Stimulated activated CD4-positive, alpha-beta T cell treated with anti-CD3 and anti-CD28 coated beads, TNF-alpha, amount 100 ng/mL, for 1 hour (primary cell): ENCODE measurements at places on chromosomes 16 and 17.

DNA sequence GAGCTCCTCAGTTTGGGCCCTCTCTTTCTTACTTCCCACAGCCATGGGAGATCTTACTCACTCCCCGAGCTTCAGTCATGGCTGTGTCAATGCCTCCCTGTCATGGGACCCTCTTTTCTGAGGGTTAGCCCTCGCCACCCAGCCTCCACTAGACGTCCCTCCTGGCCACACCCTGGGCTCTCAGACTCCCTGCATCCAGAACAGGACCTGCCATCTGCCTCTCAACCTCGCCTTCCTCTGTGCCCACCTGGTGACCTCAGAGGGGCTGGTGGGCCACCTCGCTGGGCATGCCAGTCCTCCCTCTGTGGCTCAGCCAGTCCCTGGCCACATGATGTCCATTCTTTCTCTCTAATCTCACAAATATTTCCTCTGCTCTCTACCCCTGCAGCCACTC, 54.6 kb upstream of the MED9 start:
- no peak for DNase-seq

- DNase-seq, result no peak
These were observed 66.2 kb downstream of the IRF8 start for GRCh38 chr16:85965125-85965524.

DNA sequence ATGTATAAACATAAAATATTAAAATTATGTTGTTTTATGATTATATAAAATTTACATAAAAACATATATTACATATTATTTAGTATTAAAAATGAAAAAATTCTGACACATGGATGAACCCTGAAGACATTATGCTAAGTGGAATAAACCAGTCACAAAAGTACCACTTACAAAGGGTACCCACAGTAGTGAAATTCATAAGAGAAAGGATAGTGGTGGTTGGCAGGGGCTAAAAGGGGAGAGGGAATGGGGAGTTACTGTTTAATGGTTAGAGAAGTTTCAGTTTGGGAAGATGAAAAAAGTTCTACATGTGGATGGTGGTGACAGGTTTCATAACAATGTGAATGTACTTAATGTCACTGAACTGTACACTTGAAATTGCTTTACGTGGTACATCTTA, 41.4 kb downstream of the FBXL20 start:
- no peak for DNase-seq

GRCh38 chr17:50725769-50726655, 6.6 kb downstream of the LUC7L3 start:
- no peak for DNase-seq

GRCh38 chr16:15415511-15415985, 18.8 kb upstream of the BMERB1 start:
- DNase-seq, result no peak

DNA sequence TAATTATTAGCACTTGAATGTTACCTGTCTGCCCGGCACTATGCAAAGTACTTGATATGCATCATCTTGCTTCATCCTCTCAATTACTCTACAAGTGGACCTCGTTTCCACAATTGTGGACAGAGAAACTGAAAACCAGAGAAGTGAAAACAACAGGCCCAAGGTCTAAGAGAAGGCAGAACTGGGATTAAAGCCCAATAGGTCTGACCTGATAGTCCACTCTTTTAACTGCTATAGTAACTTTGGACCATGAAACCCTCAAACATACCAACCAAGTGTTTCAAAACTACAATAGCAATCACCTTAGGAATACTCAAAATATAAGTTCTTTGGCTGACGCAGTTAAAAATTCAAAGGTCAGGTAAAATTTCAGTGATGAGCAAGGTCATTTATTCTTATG, 7.3 kb downstream of the STAT3 start:
- DNase-seq, result no peak

- DNase-seq, result no peak
These were observed 99.0 kb downstream of the MSI2 start for GRCh38 chr17:57355090-57355859.

DNA sequence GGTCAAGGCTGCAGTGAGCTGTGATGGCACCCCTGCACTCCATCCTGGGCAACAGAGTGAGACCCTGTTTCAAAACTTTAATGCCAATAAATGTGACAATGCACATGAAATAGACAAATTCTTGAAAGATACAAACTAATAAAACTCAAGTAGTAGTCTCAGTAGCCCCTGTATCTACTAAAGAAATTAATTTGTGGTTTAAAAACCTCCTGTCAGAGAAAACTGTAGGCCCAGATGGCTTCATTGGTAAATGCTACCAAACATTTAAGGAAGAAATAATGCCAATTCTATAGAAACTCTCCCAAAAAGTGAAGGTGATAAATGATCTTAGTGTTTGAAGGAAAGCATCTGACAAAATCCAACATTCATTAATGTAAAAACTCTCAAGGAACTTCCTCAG, 16.8 kb downstream of the AKTIP start:
- DNase-seq, result no peak

DNA sequence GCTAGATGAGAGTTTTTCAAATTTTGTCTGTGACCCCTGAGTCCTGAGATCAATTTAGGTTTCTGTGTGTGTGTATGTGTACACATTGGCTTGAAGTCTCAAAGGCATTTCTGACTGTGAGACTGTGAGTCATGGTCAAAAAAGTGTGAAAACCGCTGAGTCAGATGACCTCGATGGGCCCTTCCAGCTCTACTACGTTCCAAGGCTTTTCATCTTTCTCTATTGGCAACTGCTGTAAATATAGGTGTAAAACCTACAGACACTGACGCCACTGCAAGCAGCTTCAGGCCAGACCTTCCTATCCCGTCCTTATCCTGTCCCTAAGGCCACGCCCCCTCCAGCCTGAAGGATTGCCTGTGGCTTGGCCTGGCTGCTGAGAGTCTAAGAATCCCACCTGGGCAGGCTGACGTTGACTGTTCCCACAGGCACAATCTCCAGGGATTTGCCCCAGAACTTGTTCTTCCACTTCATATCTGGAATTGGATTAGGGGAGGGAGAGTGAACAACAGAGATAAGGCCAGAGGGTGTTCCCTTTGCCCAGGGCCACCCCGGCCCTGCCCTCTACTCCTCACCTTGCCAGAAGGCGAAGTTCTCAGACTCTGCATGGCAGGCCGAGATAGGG, 11.3 kb downstream of the OSBPL7 start:
- DNase-seq, result no peak

- no peak for DNase-seq
These were observed 30.0 kb downstream of the SNN start for GRCh38 chr16:11698271-11698689.

- no peak for DNase-seq
These were observed 17.3 kb upstream of the KRT24 start for GRCh38 chr17:40720899-40721298.

GRCh38 chr16:65044873-65045272, 77.0 kb downstream of the CDH11 start:
- no peak for DNase-seq

DNA sequence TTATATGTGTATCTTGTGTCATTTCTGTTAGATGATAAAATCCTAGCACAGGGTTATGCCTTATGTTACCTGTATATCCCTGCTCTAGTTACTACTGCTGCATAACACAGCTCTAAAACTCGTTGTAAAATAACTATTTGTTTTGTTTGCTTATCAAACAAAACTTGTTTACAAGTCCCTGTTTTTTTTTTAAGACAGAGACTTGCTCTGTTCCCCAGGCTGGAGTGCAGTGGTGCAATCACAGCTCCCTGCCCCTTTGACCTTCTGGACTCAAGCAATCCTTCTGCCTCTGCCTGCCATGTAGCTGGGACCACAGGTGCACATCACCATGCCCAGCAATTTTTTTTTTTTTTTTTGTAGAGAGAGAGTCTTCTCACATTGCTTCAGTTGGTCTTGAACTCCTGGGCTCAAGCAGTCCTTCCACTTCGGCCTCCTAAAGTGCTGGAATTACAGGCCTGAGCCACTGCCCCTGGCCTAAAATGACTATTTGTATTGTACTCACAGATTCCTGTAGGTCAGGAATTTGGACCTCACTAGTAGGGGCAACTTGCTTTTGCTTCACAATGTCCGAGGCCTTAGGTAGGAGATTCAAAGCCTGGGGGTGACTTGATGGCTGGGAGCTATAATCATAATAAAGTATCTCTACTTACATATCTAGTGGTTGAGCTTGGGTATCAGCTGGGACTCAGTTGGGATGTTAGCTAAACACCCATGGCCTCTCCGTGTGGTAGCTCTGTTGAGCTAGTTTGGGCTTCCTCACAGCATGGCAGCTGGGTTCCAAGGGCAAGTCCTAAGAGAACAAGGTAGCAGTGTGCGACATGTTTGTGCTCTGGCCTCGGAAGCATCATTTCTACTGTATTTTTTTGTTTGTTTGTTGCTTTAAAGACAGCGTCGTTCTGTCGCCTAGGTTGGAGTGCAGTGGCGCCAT, 12.6 kb downstream of the DUSP14 start:
- DNase-seq, result no peak

DNA sequence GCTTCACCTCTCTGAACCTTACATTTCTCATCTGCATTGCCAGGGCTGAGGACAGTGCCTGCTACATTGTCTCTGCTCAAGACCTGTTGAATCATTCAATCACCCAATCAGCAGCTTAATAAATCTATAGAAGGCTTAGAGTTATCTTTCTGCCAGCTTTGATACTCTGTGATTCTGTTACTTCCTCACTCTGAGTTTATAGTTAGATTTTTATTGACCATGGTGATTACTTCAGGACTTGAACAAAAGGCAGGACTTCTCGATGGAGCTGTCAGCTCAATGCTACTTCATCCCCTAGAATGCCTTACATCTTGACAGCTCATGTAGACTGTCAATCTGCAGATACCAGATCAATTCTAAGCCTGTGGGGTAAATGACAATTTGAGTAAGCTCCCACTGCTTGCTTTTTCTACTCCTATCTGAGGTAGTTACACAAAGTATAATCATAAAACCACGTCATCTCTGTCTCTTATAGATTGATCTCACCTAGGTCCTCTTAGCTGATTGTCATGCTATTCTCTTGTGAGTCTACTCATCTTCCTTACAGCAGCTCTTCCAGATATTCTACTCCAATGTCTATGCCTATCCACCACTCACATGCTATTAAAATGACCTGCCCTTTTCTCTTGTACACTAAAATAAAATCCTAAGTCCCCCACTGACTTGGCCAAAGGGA, 318.3 kb upstream of the CA10 start:
- no peak for DNase-seq

- DNase-seq, result no peak
These were observed 3.3 kb upstream of the COG1 start for GRCh38 chr17:73189417-73190099.

DNA sequence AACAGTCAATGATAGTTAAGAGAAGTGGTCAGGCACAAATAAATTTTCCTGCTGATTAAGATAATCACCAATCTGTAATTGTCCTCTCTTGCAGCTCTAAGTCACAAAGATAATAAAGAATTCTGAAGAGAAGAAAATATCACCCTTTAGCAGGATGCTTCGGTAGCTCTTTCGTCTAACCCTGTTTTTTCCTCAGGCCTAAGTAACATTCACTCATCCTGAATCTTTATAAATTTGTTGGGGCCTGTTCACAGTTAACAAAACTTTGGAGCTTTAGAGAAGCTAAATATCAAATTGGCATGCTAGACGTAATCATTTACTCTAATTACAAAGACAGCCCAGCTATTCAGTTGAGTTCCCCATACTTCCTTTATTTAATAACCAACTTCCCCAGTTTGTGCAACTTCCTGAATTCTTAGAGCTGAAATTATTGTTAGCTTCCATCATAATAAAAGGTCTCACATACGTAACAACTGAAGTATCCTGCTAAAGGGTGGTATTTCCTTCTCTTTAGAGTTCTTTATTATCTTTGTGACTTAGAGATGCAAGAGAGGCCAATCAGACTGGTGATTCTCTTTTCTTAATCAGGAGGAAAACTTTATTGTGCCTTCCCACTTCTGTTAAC, 118.6 kb downstream of the TANGO6 start:
- DNase-seq, result no peak

DNA sequence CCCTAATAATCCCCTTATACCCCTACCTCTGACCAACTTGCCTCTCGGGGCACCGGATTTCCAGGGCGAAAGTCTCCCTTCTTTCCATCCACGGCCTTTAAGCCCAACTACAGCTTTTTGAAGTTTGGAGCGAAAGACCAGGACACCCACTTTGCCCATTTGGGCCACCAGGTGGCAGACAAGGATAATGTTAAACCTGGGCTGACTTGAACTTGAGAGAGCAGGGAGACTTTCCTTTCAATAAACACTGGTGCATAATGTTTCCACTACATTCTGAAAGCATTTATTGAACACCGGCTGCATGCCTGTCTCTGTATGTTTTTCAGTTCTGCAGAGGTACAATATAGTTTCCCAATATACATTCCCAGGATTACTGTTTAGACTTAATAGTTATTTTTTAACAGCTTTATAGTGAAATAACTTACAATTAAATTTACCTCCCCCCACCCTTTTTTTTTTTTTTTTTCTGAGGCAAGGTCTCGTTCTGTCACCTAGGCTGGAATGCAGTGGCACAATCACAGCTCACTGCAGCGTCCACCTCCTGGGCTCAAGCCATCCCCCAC, 6.9 kb upstream of the CES3 start:
- DNase-seq, result peak; percentile 30

DNA sequence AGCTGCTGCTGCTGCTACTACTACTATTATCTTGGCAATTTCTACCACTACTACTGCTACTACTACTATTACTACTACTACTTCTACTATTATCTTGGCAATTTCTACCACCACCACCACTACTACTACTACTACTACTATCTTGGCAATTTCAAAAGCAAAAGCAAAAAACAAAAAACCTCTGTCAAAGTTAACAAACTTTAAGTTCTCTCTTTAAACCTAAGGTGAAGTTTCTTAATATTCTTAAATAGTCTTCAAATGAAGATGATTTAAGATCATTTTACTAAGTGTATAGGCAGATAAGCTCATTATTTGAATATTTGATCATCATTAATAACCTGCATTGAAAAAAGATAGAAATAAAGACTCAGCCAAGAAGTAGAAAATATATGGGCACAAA, 118.5 kb downstream of the BRIP1 start:
- DNase-seq, result no peak

GRCh38 chr16:15644267-15644961, 1.5 kb upstream of the MARF1 start:
- no peak for DNase-seq

GRCh38 chr17:4759776-4760236, 11.9 kb upstream of the TM4SF5 start:
- DNase-seq, result no peak

DNA sequence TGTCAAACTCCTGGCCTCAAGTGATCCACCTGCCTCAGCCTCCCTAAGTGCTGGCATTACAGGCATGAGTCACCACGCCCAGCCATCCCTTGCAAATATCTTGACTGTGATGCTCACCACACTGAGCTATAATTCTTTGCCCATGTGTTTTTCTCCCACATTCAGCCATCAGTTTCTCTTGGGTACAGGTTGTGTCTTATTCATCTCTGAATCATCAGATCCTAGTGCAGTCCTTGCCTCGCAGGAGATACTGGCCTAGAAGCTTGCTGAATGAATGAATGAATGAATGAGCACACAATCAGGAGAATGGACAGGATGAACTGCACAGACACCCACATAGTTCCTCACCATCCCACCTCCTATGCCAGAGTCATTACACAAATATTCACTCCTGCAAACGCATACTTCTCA, 24.4 kb upstream of the ETV4 start:
- no peak for DNase-seq

GRCh38 chr16:68776821-68777485, 39.9 kb downstream of the CDH1 start:
- DNase-seq, result no peak
